ENCODE measurements at places on chromosomes 3 and 15.

GRCh38 chr3:42638339-42638842 is 15.1 kb upstream of the ZBTB47 start:
- DNase-seq, result no peak

DNA sequence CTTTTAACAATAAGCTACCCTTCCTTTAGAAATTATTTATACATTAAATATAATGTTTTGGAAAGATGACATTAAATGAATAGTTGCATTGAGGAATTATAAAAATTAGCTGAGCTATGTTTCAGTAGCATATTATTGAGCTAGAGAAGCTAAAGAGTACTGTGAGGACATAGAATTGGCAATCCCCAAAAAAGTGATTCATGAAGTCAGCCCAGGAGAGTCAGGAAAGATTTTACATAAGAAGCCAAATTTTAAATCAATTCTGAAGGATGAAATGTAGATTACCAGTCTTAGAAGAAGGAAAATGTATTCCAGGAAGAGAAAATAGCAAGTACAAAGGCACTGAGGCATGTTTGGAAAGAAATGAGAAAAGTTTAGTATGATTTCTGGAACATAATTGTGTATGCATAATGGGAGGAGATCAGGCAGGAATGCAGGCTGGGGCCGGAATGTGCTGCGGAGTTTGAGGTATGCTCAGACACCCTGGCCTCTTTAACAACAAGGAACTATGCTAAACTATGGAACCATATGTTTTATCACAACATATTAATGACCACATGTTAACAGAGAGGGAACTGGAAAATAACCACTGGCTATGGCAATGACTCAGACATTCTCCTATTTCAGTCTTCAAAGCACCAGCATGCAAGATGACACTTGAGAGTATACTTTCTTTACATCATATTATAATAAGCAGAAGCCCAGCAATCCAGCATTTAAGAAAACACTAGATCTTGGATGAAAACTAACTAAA is 103.3 kb upstream of the COL8A1 start:
- no peak for DNase-seq

GRCh38 chr15:71242292-71242691 is 127.0 kb downstream of the THSD4 start:
- DNase-seq, result no peak

- no peak for DNase-seq
Observed at GRCh38 chr15:90188914-90189748, 12.0 kb upstream of the SEMA4B start.

- DNase-seq, result no peak
Observed at GRCh38 chr15:73992594-73992898, 451 bp upstream of the STOML1 start.

DNA sequence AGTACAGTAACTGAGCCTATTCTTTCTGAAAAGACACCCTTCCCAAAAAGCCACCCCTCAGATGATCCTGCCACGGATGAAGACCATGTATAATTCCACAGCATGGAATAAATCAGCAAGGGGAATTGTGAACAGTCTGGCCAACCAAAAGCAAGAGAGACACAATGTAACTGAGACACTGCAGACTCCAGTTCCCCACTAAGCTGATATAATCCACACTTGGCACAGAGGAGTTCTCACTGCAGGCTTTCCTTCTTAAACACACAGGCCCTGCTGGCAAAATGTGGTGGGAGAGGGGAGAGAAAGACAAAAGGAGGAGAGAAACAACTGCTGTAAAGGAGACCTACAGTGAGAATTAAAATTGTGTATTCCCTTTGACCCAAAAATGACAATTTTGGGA is 12.7 kb downstream of the GPR156 start:
- no peak for DNase-seq

GRCh38 chr15:70356919-70357318 is 259.2 kb upstream of the TLE3 start:
- DNase-seq, result no peak

GRCh38 chr3:142963516-142964448 is at the start of gene PAQR9:
Gene PAQR9 (minus strand): TSS chr3:142963674. CDS start chr3:142963336, 338 bp downstream.
- no peak for DNase-seq

Data from substantia nigra (tissue), 51 donors.